ENCODE measurements at places on chromosomes 16 and 17.
A peak's percentile ranks its signal among the peaks of the same experiment; 100 is the strongest.

- DNase-seq: peak; percentile 63
Measured at GRCh38 chr16:30063893-30064728, 1.4 kb upstream of the ALDOA start.

GRCh38 chr16:24537474-24538337 lies 1.7 kb upstream of the RBBP6 start:
- DNase-seq: no peak

DNA sequence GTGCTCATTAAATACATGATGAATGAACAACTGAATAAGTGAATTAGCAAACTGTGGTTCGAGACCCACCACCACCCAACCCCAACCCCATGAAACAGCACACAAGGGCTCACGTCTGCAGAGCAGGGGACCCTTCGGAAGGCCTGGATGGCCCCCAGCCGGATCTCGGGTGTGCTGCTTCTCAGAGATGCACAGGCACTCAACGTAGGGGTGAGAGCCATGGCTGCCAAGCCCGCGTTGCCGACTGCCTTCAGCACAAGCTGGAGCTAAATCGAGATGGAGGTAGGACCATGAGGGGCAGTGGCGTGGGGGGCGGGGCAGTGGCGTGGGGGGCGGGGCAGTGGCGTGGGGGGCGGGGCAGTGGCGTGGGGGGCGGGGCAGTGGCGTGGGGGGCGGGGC lies 93.2 kb downstream of the LITAF start:
- DNase-seq: no peak

DNA sequence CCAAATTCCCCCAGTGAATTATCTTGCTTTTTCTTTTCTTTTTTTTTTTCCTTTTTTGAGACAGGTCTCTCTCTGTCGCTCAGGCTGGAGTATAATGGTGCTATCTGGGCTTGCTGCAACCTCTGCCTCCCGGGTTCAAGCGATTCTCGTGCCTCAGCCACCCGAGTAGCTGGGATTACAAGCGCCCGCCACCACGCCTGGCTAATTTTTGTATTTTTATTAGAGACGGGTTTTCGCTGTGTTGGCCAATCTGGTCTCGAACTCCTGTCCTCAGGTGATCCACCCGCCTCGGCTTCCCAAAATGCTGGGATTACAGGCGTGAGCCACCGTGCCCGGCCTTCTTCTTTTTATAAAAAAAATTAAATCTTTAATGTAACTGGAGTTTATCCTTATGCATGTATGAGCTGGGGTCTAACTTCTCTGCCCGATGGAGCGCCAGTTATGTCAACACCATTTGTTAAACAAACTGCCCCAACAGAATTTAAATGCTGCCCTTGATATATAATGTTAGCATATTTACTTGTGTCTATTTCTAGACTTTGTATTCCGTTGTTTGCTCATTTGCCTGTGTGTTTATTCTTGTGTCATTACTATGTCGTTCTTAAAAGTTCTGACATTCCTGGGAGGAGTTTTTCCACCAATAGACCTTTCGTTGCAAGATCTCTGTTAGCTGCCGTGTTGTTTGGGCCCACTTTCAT lies 535 bp upstream of the AURKB start:
- DNase-seq: no peak

DNA sequence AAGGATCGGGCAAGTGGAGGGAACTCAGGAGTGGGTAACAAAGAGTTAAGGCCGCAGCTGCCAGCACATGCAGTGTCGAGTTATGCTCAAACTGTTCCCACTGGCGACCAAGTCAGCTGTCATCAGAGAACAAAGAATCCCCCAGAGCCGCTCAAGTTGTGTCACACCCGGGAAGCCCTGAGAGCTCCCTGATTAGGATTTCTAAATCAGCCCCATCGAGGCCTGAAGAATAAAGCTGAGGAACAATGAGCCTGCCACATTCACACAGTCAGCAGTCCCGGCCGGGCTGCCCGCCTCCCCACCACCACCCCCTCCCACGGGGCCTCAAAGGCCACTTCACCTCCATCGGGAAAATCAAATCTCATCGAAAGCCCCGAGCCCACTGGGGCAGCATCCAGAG lies 84.5 kb downstream of the SOX9 start:
- DNase-seq: no peak

GRCh38 chr16:55357241-55357640 lies 33.2 kb downstream of the IRX6 start:
- DNase-seq: no peak
